Astrocyte of the spinal cord (primary cell): ENCODE measurements at places on chromosomes 11 and 22.

GRCh38 chr22:17678817-17679385 lies 40.3 kb downstream of the BCL2L13 start:
- DNase-seq, result no peak

GRCh38 chr22:44362249-44363012 lies 49.7 kb upstream of the SHISAL1 start:
- DNase-seq, result no peak

DNA sequence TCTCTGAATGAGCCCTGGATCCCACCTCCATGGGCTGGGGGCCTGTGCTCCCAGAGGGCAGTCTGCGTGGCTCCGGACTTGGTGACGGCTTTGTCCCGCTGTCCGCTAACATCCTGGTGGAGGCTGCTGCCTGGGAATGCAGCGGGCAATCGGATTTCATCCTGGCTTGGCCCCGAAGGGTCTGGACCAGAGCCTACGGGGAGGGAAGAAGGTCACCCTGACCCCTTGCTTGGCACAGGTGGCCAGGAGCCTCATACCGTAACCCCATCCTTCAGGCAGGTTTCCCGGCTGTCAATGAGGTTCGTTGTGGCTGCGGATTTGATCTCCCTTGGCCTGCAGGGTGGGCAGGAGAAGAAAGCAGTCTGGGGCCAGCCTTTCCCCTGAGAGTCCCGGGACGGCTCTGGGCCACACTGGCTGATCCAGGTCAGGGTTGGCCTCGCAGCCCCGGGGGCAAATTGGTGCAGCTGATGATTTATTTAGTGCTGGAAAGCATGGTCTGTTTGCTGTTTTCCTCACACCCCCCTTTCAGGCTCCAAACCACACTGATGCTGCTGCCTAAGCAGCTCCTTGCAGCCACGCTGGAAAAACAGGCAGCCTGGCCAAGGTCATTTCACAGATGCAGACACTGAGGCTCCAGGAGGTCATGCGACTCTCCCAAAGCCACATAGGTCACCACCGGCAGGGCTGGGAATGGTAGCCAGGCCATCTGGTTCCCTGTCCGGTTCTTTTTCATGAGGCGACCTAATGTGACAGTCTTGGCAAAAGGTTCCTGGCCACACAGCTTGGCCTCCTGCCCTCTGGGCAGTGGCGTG lies 15.0 kb downstream of the PRDM11 start:
- no peak for DNase-seq

DNA sequence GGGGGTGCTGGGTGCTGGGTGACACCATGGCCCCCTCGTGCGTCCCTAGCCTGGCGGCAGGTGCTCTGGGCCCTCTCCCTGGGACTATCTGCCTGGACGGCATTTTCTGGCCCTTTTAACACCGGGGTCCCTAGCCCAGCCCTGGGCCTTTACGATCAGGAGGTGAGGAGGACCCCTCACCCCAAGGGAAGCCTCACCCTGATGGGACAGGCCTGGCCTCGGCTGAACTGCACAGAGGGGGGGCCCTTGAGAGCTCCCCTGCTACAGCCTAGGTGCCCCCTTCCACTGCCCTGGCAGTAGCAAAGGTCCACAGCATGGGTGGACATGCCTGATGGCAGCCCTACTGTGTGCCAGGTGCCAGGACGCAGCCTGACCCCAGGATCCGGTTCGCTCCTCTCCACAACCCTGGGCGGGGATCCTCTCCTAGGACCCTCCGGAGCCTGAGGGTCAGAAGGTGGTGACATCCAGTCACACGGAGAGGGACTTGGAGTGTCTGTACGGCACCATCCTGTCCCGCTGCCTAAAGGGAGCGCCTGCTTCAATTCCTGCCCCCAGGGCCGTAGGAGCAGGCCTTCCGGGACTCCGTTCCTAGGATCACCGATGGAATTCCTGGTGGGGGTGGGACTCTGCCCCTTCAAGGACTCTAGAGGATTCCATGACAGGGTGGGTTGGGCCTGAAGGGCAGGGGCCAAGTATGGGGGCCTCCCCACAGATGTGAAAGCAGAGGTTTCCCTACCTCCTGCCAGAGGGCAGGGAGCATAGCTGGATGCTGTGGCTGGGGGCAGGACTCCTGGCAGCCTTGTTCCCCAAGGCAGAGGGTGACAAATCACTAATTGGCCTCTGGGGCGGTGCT lies 33.0 kb upstream of the TH start:
- no peak for DNase-seq

DNA sequence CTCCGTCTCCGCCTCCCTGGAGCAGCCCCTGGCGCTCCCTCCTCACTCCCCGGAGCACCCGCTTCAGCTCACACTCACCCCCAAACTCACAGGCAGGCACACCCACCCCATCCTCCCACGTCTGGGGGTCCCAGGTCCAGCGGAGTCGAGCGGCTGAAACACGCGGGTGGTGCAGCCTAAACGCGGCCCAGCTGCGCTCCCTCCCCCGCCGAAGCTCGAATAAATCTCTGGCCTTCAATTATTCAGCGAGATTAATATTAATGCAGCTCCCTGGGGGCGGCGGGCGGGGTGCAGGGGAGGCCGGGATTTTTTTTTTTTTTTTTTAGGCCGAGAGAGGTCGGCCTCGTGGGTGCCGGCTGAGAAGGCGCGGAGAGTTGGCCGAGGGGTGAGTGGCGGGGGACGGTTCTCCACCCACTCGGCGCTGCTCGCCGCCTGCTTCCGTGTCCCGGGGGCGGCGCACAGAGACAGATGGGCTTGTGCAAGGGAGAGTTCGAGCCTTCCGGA lies 524 bp upstream of the SLC1A2 start:
- DNase-seq, result no peak

- DNase-seq, result peak; percentile 30
These were observed 2.0 kb downstream of the MYH9 start for GRCh38 chr22:36385491-36386350.

GRCh38 chr11:72391638-72392423 lies 42.5 kb downstream of the CLPB start:
- DNase-seq, result no peak

DNA sequence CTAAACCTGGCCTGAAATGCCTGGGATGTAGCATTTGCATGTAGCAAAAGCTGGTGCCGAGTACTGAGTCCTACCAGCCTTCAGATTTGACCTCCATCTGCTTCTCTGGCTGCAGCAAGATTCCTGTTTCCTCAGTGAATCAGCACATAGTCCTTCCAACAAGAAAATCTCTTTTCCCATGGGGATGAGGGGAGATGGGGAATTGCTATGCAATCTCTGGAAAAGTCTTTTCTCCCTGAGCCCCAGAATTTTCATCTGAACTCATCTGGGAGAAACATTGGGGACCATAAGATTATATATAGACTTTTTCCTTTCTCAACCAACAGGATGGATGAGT lies 32.0 kb upstream of the YWHAH start:
- DNase-seq, result no peak

- no peak for DNase-seq
These were observed 5.8 kb upstream of the RCOR2 start for GRCh38 chr11:63922673-63923192.

GRCh38 chr11:47192111-47192510 lies 5.9 kb upstream of the PACSIN3 start:
- no peak for DNase-seq

DNA sequence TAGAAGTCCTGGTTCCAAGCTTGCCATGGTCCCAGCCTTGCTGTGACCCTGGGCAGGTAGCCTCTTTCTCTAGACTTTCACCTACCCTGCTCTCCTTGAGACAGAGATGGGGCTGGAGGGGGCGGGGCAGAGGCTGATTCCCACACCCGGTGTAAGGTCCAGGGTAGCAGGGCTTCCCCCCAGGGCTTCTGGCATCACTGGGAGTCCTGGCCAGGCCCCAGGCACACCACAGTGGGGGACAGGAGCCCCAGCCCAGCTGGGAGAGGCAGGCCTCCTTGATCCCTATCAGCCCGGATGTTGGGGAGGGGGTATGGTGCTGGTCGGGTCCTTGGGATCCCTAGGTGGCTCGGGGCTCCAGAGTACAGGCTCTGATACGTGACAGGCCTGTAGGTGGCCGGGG lies 1.7 kb upstream of the NUDT8 start:
- no peak for DNase-seq

DNA sequence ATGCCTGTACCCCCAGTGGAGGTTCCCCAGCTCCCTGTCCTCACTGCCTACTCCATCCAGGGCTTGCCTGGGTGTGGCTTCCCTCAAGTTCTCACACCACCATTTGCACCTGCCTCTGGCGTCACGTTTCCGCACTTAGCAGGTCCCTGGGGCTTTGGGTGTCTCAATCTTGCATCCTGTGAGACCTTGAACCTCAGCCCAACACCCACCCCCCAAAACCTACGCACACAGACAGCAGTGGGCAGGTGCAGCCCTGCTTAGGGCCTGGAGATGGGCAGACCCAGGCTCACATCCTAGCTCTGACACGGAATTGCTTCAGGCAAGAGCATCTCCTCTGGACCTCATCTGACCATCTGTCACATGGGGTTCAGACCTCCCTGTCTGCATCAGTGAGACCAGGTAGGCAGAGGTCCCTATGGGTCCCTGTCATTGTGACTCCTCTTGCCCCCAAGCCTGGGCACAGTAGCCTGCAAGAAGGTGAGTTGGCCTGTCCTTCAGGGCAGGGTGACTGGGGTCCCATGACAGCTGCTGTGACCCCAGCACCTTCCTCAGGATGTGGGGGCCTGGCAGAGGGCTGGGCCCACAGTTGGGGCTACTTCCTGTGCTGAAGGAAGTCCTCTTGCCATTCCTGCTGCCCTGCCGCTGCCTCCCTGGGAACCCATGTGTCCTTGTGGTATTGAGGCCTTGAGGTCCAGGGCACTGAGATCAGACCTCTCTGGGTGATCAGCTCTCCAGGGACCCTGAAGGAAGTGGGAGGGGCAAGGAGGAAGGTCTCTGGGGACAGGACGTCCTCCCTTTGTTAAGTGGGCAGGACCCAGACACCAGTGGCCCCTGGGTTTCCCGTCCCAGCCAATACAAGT lies 2.0 kb downstream of the SIPA1 start:
- no peak for DNase-seq

DNA sequence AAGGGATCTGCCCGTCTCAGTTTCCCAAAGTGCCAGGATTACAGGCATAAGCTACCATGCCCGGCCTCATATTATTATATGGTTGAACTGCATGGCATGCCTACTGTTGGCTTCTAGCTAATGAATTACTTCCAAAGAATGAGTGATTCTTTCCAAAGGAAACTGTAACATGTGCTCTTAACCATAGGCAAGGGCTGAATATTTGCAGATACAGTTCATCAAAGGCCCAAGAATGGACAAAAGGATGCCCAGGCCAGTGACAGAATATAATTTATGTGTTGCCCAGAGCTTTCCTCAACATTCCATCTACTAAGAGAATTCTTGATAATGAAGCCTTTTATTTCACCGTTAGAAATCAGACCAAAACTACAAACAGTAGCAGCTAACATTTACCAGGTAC lies 27.0 kb upstream of the CCDC89 start:
- no peak for DNase-seq

DNA sequence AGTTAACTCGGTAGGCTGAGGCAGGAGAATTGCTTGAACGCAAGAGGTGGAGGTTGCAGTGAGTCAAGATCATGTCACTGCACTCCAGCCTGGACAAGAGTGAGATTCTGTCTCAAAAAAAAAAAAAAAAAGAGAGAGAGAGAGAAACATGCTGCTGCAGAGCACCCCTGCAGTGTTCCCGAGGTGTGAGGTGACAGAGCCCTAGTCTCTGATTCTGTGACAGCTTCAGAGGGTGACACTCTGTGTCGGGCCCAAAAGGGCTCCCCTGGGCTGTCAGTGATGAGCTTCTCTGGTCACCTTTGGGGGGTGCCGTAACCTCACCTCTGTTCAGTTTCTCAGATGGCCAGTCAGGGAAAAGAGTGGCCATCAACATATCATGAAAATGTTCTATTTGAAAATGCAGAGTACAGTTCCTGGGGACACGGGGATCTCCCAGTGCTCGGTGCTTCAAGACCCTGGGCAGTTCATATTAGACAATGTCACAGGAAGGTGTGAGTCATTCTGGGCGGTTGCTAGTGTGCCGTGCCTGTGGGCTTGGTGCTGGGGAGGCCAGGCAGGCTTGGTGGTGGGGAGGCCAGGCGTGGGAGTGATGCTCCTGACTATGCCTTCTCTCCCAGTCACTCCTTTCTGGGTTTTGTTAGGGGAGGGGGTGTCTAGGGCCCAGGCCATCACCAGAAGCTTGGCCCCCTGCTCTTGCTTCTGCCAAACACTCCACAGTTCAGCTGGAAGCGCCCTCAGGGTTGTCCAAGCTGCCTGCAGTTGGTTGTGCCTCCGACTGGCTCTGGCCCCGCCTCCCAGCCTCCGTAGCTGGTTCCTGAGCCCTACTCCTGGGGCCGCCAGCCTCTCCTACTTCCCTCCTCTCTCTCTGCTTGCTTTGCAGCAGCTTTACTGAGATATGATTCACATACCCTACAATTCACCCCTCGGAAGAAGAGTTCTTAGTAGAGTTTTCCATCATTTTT lies 52.5 kb upstream of the CLDN5 start:
- DNase-seq, result peak; percentile 60

DNA sequence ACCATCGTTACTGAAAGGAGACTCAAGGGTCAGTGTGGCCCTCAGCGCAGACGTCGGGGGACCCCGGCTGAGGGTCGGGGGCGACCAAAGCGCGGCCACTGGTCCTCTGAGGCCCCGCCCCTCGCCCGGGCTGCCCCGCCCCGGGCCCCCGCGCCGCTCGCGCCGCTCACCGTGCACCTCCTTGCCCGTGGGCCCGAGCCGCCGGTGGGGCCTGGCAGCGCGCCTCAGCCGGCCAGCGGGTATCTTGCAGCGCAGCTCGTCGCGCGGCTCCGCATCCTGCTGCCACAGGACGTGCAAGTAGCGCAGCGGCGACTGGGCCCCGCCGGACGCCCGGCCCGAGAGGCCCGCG lies 419 bp downstream of the ANKRD54 start:
- no peak for DNase-seq

DNA sequence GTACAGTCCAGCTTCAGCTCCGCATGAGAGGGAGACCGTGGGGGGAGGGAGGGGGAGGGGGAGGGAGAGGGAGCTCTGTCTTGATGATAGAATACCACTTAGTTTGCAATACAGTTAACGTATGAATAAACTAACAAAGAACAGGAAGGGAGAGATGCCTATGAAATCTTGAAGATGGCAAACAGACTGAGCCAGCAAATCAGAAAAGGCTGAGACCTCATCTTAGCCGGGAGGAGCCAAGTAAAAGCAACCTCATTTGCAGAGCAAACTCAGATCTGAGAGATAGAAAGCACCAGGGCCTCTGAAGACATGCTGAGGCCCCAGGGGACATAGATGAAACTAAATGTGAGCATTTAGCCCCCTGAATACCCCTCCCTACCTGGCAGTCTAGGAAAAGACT lies 23.0 kb downstream of the APLP2 start:
- DNase-seq, result no peak

GRCh38 chr11:125281831-125282595 lies 117.5 kb downstream of the PKNOX2 start:
- DNase-seq, result no peak

DNA sequence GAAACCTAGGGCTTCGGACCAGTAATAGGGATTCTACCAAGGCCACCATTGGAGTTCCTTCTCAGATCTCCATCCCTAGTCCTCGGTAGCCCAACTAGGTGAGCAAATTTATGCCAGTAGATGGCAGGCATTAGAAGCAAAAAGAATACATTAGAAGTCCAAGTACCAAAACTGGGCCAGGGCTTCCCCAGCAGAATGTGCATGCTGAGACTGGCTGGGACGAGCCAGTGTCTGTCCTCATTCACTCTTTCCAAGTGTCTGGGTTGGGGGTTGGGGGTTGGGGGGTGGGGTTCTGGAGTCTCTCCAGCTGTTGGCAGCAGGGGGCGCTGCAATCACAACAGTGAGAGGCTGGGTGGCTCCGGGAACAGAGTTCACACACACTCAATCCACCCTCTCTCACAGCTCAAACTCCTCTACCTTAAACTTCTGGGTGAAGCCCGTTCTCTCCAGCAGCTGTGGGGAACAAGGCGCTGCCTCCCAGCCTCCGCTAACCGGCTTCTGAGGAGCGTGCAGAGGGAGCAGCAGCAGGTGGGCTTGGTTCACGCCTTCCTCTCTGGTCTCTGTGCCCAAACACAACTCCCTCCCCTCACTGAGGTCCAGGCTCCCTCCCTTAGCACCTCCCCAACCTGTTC lies 57.5 kb downstream of the BTG4 start:
- DNase-seq, result peak; percentile 60
